ENCODE measurements at places on chromosomes 12 and 14.

DNA sequence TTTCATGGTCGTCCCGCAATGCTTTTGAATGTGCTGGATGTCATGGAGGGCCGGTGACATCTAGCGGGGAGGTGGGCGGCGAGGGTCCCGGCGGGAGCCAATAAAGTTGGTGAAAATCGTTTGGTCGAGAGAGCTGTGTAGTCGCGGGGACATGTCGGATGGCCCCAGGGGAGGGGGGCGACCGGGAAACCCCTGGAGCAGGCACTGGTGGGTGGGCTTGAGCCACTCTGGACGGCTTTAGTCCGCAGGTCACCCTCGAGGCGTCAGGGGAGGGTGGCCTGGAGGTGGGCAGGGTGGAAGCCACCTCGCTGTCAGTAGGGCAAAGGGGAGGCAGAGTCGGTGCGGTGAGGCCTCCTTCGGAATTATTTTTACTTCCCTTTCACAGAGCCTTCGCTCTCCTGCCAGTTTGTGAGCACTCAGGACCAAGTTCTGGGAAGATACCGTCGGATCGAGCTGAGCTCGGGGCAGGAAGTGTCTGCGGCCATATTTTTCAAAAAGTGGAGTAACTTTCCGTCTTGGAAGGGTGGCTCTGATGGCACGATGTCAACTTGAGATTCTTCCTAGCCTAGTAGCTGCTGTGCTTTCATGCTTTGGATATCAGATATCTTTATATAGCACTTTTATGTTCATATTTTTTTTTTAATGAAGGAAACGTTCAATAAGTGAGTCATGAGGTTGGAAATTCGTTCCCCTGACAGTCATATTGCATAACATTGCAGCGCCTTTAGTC lies 28.2 kb downstream of the WBP11 start:
- DNase-seq: peak; percentile 73

GRCh38 chr12:26124446-26125399 lies at the start of gene BHLHE41:
BHLHE41 (minus strand) TSS chr12:26125037; CDS start chr12:26124779, 258 bp downstream.
- DNase-seq: peak; percentile 92

DNA sequence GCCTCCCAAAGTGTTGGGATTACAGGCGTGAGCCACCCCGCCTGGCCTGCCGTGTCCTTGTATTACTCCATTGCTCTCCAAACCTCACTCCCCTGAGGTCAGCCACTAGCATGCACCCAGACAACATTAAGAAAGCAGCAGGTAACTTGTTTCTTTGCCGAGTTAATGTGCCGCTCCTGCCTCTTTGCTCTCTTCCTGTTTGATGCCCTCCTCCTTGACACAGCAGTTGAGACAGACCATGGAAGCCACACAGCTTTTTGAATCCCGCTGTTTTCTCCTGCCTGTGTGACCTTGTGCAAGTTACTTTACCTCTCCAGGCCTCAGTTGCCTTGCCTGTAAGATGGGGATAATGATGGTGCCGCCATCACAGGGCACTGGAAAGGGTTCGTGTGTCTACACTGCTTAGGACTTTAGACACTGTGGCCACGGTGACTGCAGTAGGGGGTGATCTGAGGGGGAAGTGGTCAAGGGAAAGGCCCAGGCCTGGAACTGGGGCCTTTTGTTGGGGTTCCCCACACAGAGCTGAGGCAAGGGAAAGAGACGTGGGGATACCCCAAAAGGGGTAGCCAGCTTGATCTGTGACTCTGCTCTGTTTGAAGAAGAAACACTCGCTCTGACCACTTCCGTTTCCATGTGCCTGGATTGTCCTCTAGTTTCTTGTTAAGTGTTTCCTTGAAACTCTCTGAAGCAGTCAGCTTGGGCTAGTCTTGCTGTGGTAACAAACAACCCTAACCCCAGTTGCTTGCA lies 69.3 kb downstream of the RIN3 start:
- DNase-seq: no peak

- DNase-seq: peak; percentile 88
Measured at GRCh38 chr14:92553438-92553837, 39.9 kb downstream of the RIN3 start.

GRCh38 chr12:11026118-11026517 lies 3.7 kb upstream of the TAS2R19 start:
- DNase-seq: no peak

DNA sequence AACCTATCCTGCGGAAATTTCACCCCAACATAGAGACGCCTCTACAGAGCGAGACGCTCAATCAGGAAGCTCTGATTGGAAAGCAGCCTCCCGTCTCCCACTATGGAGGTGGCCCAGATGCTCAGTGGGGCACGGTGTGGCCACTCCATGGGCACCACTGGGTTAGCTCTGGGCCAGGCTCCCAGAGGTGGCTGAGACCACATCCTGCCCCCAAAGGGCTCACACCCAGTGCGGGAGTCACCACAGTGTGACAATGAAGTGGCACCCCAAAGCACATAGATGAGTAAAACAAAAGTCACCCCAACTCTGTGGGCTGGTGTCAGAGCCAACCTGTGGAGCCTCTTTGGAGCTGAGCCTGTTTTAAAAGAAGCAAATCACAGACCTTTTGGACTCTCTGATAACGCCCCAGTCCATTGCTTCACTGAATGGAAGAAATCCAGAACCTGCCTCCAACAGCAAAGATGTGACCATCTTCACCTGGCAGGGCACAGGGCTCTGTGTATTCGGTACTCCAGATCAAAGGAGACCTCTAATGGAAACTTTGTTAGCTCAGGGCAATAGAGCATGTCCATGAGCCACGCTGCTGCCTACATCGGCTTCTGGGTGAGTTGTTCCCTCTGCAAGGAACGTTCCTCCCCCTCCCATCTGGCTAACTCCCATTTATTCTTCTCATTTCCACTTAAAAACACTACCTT lies 19.6 kb downstream of the CLMN start:
- DNase-seq: no peak

- no peak for DNase-seq
Measured at GRCh38 chr12:111868676-111869588, 26.9 kb downstream of the MAPKAPK5 start.

DNA sequence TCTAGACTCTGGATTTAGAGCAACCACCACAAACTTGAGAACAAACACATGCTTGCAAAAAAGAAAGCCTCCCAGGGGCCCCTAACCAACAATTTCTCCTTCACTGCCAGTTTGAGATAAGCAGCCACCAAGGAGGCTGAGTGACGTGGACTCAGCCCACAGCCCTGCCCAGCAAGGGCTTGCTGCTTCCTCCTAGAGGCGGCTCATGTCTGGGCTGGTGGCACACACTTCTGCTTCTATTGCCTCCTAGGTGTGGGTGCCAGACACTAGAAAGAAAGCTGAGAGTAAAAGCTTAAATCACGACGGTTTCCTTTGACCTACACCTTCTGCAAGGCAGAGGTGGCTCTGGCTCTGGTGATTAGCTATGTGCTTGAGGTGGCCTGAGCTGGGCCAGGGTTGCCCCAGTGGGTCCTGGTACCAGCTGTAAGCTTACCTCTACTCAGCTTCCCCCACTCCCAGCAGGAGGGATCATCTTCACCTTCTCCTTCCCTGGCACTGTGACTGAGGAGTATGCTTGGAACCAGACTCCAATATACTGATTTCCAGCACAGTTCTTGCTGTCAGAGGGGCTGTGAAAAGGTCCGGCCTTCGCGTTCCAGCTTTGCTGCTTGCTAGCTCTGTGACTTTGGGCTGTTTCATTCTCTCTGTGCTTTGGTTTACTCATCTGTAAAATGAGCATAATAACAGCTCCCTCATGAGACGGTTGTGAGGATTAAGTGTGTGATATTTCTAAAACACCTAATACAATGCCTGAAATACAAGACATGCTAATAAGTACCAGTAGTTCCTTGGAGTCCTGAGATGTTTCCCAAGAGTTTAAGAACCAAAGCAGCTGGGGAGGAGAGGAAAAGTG lies 89.7 kb upstream of the PARP11 start:
- DNase-seq: no peak

DNA sequence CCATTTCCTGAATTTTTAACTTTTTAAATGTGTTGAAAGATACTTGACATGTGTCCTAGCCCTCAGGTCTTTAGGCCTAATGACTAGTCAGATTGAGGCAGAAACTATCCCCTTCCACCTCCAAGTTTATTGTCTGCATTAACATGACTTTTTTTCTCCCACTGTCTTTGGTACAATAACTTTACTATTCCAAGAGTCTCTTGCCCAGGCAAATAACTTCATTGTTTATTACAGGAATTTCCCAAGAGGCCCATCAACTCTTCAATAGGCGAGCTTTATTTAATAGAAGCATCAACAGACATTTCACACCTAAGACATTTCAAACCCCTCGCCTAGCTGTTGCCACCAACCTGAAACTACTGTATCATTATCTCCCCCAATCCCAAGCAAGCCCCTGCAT lies 10.7 kb downstream of the NFKBIA start:
- DNase-seq: no peak

- no peak for DNase-seq
Measured at GRCh38 chr12:120067084-120067869, 49.3 kb downstream of the RAB35 start.

GRCh38 chr12:88400302-88400701 lies 180.0 kb downstream of the KITLG start:
- no peak for DNase-seq

GRCh38 chr14:63286071-63286470 lies 32.7 kb downstream of the GPHB5 start:
- no peak for DNase-seq

GRCh38 chr12:95593266-95593871 lies 42.1 kb upstream of the USP44 start:
- DNase-seq: no peak

- no peak for DNase-seq
Measured at GRCh38 chr14:68215629-68216028, 396.1 kb downstream of the RAD51B start.

GRCh38 chr14:91204657-91205056 lies 39.8 kb downstream of the GPR68 start:
- no peak for DNase-seq

DNA sequence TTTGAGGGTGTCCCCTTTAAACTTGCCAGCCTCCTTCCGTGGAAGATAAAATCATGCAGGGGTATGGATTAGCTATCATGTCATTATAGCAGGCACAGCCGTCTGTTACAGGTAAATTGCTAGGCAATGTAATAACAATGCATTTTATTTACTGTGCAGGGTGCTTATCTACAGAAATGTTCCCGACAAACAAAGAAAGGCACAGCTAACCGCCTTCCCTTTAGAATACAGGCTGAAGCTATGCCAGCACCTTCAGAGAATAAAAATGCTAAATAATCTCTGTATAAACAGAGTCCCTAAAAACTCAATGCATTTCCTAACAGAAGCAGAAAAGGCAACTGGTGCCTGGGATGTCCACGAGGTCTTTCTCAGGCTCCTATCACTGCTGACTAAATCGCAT lies 239.2 kb downstream of the SPTSSA start:
- no peak for DNase-seq

- DNase-seq: no peak
Measured at GRCh38 chr14:55412676-55413075, 1.0 kb upstream of the ATG14 start.

GRCh38 chr12:53989227-53990113 lies 4.5 kb downstream of the HOXC10 start:
- DNase-seq: no peak

- no peak for DNase-seq
Measured at GRCh38 chr14:92447416-92448197, 66.0 kb upstream of the RIN3 start.

DNA sequence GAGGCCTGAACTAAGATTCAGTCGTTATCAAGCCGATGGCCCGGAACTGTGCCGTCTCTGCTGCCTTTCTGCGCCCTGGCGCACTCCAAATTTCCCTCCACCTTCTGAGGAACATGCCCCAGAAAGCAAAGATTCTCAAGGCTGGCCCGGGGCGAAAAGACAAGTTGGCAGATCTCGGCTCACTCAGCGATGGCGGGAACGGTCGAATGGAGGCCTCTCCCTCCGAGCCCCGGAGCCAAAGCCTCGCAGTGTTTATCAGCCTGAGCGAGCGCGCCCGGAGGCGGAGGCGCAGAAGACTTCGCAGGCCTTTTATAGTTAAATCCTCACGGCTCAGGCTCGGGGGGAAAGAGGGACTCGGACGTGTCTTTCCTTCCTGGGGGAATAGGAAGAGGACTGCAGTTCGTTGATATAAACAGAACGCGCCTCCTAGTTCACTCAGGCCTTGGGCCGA lies 5.6 kb downstream of the TBX5 start:
- no peak for DNase-seq

- DNase-seq: no peak
Measured at GRCh38 chr14:79356040-79356439, 855.3 kb downstream of the DIO2 start.

DNA sequence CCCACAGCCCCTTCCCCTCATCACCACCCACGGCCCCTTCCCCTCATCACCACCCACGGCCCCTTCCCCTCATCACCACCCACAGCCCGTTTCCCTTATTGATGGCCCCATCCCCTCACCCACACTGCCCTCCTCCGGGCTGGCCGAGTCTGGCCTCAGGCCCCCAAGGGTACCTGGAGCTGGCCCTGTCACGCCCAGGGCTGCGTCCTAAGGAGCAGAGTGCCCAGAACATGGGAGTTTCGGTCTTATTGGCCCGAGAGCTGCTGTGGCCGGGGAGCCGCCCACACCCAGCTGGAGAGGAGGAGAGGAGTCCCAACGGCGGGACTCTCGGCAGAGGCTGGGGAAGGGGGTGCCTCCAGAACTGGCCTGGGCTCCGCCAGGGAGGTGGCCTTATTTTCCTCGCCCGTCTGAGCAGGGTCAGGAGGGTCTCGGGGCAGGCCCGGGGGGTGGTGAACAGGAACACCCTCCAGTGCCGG lies 182.3 kb downstream of the KIF26A start:
- no peak for DNase-seq

DNA sequence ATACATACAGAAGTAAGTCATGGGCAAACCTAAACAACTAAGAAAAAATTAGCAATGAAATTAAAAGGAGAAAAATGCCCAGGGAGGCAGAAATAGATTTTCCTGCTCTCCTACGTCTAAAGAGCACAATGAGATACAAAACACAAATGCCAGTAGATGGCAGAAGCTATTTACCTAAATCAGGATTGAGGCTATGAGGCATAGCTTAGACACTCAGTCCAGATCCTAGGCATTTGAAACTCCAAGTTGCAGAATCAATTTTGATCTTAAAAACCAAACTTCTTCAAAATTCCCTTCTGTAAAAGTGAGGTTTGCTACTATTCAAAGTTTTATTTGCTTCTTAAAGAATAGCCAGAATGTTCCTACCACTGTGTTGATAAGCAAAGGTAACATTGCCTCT lies 368.6 kb downstream of the DAD1 start:
- DNase-seq: no peak

GRCh38 chr12:2957816-2958431 lies 1.3 kb upstream of the TEAD4 start:
- no peak for DNase-seq

DNA sequence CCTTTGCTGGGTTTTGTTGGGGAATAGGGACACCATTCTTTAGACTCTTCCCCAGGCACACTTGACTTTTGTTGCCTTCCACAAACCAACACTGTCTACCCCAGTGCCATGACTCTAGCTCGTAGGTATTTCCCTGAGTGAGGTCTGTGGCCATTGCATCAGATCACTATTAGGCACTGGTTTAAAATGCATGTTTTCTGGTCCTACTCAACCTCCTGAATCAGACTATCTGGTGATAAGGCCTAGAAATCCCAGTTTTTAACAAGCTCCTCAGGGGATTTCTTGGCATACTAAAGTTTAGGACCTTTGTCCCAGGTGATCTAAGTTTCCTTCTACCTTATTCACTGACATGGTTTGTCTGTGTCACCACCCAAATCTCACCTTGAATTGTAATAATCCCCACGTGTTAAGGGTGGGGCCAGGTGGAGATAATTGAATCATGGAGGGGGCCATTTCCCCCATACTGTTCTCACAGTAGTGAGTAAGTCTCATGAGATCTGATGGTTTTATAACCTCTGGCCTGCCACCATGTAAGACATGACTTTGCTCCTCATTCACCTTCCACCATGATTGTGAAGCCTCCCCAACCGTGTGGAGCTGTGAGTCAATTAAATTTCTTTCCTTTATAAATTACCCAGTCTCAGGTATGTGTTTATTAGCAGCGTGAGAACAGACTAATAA lies 87.8 kb upstream of the PSMC1 start:
- no peak for DNase-seq
